ENCODE measurements at places on chromosomes 2 and 18.
A peak's percentile ranks its signal among the peaks of the same experiment; 100 is the strongest.

GRCh38 chr2:200216310-200216709 is 90.2 kb upstream of the SPATS2L start:
- no peak for DNase-seq

DNA sequence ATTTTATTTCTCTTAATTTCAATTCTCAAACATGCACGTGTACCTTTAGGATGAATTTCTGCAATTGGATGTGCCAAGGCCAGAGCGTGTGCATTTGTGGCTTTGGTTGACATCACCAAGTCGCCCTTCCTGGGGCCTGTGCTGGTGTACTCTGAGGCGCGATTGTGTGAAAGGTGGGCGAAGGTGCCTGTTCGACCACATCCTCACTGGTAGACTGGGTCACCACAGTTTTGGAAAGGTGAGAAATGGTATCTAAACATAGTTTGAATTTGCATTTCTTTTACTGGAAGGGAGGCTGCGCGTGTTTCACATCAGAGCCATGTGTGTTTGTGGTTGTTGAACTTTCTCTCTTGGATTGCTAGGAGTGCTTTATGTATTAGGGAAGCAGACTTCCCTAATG is 89.8 kb downstream of the LDLRAD4 start:
- DNase-seq = no peak

DNA sequence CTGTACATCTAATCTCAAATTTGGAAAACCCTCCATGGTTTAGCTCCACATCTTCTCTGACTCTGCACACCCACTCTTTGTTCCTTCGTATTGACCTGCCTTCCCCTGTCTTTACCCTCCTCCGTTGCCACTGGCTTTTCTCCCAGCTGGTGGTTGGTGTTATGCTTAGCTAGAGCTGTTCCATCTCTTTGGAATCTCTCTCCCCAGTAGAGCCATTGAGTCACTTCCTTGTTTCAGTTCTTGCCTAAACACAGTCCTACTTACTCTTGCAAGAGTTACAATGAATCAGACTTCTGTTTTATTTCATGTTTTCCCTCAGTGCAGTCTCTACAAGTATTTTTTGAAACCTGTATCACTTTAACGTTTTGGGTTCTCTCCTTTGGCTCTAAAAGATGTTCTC is 263.9 kb downstream of the LTBP1 start:
- peak; percentile 95 for DNase-seq

- DNase-seq = no peak
Observed at GRCh38 chr2:9377461-9378097, 45.7 kb downstream of the ITGB1BP1 start.

- no peak for DNase-seq
Observed at GRCh38 chr2:225471482-225471881, 72.0 kb downstream of the NYAP2 start.

DNA sequence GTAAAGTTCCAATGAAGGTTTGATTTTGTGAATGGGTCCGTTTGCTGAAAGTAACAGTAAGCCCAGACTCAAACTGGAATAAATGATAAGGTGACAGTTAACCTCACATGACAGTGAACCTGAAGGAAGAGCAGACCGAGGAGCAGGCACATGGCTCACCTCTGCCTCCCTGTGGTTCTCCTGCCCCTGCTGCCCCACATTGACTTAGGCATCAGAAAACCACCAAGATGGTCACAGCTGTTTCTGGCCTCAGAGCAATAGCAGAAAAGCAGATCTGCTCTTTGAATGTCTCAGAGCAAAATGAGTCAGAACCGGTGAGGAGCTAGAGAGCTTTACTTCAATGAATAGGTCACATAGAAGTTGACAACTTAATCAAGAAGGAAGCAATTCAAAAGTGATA is 487.6 kb downstream of the METTL4 start:
- no peak for DNase-seq

DNA sequence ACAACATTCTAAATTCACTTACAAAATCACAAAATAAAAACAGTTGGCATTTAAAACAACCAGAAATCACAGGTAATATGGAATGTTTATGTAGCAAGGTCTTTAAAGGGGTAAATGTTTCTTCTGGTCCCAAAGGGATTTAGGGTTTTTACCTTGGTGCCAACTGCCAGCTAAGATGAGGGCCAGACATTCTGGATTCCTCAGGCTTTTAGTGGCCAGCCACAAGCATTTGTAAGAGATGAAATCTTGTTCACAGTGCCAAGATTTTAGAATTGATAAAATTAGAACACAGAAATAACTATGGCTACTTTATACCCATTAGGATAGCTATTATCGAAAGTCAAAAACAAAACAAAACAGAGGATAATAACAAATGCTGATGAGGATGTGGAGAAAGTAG is 60.4 kb upstream of the CDKL4 start:
- peak; percentile 84 for DNase-seq

- no peak for DNase-seq
Observed at GRCh38 chr2:186641132-186641806, 51.4 kb downstream of the ITGAV start.

DNA sequence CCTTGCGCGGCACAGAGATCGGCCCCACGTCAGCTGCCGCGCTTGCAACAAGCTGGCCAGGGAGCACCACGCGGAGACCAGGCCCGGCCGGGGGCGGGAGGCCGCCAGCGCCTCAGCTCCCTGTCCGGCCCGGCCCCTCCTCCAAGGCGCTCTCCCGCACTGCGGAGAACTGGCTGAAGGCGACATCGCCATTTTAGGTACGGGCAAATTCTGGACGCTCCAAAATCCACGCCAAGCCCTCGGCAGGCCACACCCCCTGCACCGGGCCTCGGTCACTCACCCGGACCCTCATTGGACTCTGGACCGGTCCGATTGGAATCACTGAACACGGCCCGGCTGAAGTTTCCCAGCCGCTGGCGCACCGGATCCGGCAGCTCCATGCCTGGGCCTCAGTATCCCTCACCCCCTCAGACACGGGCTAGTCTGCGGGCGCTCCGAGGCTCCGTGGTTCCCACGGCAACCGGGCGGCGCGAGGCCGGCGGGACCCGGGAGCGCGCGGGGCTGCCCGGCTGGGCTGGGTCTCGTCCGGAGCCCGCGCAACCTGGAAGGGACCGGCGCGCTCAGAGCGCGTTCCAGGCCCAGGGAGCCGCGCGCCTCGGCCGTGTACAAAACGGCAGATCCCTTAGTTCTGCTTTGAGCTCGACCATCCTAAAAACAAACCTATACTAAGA is at the start of gene TMEM17:
TSS of gene TMEM17 (minus strand) at position 446 of the 671 bp plus-strand sequence. CDS start at position 380, 66 bp downstream.
- DNase-seq = peak; percentile 92

GRCh38 chr18:58490238-58490637 is 138.7 kb downstream of the ALPK2 start:
- DNase-seq = no peak

DNA sequence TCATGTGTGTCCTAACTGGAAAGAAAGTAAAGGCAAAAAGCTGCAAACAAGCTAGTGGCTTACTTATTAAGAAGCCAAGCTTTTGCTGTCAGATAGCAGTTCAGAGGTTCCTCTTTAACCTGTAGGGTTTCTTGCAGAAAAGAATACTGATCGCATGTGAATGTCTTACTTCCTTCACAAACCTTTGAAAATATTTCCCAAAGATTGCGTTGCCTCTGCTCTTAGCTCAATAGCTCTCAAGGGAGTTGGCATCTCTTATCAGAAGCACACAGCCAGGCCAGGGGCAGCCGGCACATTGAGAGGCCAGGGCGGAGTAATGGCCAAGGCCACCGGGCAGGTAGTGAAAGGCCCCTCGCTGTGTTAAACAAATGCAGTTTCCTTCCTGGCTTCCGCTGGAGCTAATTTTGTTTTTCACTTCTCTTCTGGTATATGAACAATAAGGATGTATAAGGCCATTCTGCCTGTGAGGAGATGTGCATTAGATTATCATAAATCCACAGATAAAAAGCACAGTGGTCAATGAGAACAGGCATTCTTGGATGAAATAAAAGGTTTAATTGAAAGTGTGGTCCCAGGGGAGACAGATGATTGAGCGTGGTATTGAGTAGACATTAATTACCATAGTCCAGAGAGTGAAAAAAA is 542.4 kb upstream of the NRP2 start:
- DNase-seq = no peak

- DNase-seq = no peak
Observed at GRCh38 chr2:199458806-199459285, 1.1 kb upstream of the SATB2 start.

DNA sequence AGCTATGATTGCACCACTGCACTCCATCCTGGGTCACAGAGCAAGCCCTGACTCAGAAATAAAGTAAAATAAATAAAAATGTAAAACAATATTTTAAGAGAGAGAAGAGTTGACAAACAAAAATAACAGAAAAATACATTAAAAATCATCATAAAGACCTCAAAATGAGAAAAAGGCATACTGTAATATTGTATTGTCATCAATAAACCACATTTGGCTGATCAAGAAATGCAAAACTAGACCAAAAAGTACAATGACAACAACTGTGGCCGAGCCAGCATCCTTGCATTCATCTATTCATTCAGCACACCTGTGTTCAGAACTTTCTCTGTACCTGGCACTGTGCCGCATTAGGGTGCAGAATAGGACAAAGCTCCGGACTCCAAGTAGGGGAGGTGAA is 121.8 kb downstream of the ALK start:
- DNase-seq = no peak

- DNase-seq = no peak
Observed at GRCh38 chr2:240455272-240455646, 19.8 kb downstream of the GPC1 start.

DNA sequence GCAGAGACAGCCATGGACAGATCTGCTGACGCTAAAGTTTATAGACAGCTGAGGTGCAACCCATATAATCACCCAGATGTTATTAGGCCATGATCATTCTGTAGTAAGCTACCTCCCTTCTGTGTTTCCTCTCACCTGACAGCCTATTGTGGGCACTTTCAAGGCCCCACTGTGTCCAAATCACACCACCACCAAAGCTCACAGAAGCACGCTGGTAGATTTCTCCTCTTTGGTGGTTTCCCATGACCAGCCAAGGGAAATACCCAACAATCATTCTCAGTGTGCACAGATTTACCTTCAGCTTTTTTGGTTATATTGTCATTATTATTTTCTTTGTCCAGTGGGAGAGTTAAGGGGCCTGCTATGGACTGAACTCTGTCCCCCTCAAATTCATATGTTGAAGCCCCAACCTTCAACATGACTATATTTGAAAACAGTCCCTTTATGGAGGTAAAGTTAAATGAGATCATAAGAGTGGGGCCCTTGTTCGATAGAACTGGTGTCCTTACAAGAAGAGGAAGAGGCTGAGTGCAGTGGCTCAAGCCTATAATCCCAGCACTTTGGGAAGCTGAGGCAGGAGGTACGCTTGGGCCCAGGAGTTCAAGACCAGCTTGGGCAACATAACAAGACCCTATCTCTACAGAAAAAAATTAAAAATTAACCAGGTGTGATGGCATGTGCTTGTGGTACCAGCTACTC is 74.0 kb upstream of the MSH6 start:
- no peak for DNase-seq

GRCh38 chr2:26993768-26994167 is 23.3 kb downstream of the MAPRE3 start:
- no peak for DNase-seq

- DNase-seq = no peak
Observed at GRCh38 chr2:100766806-100767205, 53.1 kb upstream of the NPAS2 start.

DNA sequence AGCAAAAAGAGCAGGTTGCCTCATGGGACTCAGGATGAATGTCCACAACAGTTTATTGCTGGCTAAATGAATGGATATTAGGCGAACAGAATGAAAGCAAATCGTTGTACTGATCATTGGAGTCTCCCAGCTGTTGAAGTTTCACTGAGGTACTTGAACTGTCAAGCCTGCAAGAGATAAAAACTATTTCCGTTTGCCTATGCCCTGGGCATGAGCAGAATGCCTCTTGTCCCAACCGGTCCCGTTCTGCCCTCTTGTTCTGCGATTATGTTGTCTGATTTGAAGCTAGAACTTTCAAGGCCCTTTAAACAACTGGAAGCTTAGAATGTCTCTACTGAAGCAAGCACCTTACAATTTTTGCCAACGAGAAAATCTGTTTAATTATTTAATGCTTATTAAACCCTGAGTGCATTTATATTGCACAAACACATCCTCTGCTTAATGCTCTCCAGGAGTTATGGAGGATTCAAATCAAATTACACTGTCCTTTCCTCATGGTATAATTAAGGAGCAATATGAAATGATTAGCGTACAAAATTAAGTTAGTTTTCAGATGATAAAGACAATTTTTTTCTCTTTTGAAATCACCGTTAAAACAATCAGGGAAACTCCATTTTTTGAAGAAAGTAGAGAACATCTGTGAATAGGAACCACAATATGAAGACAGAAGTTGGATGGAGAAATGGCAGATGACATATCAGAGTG is 17.7 kb downstream of the QPCT start:
- no peak for DNase-seq

DNA sequence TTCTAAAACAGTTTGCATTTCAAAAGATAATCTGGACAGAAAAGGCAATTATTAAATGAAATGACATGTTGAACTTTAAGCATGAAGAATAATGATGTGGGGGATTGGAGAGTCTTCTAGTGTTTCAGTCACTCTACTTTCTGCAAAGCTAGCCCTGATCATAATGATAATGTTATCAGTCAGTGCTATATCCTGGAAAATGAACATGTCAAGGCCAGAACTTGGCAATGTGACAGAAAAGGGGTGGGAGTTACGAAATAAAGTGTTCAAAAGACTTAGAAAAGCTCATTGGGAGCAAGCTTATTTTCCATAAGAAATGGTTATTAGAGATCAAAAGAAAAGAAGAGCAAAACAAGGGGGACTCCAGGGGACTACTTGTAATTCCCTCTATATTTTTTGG is 288.5 kb upstream of the SLC8A1 start:
- no peak for DNase-seq

DNA sequence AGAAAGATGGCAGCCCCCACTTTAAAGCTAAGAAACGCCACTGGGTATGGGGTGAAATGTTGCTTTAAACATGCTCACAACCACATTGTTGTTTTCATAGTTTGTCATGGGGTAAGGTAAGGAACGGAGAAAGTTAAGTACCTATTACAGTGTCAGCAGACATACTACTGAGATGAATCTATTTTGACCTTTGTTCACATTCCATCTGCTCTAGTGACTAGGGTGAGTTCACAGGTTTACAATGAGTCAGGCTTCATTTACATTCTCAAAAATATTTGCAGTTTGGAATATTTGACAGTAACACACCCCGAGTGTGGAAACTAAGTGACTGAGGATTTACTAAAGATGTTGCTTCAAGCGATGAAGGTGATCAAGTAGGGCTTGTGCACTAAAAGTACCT is 428.7 kb upstream of the ACVR2A start:
- no peak for DNase-seq

Measured in AG10803 (cell line).